Smooth muscle cell of the brain vasculature (primary cell): ENCODE measurements at places on chromosomes 11 and 22.

DNA sequence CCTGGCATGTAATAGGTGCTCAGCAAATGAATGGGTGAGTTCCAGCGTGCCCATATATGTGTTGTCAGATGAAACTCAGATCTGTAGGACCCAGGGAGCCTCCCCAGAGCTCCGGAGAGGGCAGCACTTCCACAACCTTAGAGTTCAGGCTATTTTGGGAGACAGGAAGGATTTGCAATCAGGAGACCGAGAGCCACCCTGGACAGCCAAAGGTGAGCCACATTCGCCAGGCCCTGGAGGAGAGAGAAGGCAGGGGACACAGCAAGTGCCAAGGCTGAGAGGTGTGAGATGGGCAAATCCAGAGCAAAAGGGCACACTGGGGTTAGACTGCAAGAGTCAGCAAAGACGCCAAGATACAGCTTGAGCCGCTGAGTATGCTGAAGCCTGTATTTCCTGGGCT lies 66.4 kb downstream of the CD82 start:
- no peak for DNase-seq

DNA sequence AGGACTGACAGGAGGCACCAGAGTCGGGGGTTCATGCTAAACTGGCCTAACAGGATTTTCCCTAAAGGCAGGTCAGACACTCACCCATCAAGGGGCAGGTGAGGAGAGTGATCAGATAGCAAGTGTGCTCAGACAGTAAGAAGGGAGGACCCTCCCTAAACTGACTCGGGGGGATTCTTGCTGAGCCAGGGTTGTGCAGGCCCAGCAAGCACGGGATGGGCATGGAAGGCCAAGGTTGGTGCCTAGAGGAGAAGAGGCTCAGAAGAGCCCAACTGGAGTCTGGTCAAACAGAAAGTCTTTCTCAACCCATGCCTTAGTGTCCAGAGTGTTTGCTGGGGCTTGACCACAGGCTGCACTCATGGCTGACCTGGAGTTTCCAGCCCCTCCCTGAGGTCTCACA lies 6.2 kb upstream of the APOL1 start:
- DNase-seq: no peak

- no peak for DNase-seq
These were observed 19.3 kb upstream of the MRGPRX2 start for GRCh38 chr11:19079643-19080440.

GRCh38 chr22:49517667-49518185 lies 309.9 kb downstream of the BRD1 start:
- no peak for DNase-seq

DNA sequence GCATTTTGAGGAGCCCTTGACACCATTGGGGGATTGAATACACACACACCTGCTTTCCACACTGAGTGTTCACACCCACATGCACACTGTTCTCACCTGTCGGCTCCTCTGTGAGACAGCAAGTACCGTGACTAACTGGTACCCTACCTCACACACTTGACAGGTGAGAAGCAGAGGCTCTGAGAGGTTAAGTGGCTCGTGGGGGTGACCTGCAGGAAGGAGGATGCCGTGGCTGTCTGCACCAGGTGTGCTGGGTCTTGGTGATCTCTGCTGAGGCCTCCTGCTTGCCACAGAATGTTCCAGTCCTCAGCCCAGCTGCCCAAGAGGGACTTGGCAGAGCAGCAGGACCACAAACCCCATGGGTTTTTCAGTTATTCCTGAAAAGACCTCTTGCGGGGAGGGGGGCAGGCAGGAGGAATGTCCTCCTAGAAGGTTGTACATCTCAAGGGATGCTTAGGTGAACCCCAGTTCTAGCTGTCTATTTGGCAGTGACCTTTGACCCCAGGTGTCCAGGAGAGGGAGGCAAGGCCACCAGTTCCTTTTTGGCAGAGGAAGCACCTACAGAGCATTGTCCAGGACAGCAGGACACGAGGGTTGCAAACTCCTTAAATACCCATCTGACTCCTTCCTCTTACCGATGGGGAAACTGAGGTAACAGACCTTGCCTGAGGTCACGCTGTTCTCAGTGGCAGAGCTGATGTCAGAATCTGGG lies 66.0 kb downstream of the SHISAL1 start:
- DNase-seq: no peak

- DNase-seq: no peak
These were observed 17.1 kb upstream of the NXPE4 start for GRCh38 chr11:114612686-114613085.

DNA sequence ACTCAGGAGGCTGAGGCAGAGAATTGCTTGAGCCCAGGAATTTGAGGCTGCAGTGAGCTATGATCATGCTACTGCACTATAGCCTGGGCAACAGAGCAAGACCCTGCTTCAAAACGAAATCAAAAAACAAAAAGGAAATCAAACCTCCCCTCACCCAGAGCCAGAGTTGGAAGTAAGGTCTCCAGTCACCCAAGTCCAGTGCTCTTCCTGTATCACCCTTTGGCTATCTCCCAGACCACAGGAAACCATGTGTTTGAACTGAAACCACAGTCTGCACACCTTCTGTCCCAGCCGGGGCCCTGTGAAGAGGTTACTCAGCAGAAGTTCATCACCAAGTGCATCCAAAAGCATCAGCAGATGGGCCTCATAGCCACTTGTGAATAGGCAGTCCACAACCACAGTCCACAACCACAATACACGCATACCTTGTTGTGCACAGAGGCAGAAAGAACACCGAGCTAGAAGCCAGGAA lies 4.6 kb downstream of the MYH9 start:
- DNase-seq: no peak

GRCh38 chr22:50299785-50300619 lies 7.4 kb downstream of the PLXNB2 start:
- DNase-seq: no peak

DNA sequence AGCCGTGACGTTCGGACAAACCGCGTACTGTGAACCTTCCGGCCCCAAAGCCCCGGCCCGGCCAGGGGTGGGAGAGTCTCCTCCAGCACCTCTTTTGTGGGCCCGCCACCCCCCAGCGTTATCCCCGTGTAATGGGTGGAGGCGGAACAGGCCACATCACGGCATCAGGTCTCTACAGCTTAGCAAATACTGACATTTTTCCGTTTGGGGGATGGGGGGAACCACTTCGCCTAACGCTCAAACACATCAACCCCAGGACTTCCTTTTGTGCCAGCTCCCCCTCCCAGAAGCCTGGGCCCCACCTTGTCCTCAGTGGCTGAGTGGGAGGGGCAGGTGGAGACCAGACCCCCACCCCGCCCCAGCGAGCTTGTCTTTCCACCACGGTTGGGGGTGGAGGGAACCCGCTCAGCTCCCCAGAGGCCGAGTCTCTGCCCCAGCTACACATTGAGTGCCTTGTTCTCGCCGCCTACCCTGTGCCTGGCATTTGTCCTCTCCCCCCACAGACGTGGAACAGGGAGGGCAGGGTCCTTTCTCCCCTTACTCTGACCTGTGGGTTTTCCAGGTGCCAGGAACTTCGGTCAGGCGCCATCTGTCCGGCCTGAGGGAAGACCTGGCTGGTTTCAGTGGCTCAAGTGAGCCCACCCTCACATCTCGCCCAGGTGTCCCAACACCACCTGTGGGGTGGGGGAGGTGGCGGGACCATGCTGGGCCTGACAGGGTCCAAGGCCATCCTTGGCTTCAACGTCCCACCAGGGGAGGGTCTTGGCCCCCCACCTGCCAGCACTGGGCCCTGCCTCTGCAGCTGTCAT lies 29.6 kb downstream of the SBF1 start:
- no peak for DNase-seq

DNA sequence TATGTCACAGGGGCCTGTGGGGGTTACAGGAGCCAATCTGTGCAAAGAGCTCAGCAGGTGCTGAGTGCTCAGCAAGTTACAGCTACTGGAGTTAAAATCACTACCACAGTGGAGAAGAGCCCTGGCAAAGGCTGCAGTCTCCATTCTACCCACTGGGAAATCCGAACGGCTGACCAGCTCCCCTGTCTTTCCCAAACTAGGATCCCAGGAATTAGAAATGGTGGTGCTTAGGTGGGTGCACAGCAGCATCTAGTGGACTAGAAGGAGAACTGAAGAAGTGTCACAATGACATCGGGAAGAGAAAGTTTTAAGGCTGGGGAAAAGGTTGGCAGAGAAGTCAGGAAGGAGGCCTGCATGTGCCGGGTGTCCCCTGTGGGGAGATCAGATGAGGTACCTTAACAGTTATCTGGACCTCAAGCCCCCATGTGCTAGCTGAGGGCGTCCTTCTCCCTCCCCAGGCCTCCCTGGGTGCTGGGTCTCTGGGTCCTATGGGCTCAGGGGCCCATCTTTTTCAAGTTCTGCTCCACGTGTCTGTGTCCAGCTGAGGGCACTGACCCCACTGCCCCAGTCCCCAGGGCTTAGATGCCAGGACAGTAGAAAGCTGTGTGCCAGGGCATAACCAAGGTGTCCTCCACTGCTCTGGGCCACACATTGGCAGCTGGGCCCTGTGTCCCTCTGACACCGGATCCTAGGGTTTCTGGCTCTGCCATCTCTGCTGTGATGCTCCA lies 1.9 kb downstream of the PIWIL3 start:
- DNase-seq: peak; percentile 9

DNA sequence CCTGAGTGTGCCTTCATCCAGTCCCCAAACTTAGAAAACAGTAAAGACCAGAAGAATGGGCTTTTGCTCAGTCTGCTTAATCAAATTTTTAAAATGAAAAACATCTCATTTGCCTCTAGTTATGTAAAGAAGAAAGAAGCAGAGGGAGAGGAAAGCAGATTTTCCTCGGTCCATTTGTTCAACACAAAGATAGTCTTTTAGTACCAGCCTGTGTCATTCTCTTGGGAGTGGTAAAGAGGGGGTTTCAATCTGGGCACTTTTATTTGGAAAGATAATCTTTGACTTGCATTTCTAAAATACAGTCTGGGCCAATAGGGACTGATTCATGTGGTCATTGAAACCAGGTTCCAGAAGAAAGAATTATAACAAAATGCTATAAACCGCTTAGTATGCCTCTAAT lies 29.5 kb downstream of the KREMEN1 start:
- DNase-seq: no peak

GRCh38 chr11:69437001-69437875 lies 44.2 kb upstream of the LINC01488 start:
- no peak for DNase-seq

GRCh38 chr11:126357055-126357962 lies 1.8 kb downstream of the ST3GAL4 start:
- no peak for DNase-seq

DNA sequence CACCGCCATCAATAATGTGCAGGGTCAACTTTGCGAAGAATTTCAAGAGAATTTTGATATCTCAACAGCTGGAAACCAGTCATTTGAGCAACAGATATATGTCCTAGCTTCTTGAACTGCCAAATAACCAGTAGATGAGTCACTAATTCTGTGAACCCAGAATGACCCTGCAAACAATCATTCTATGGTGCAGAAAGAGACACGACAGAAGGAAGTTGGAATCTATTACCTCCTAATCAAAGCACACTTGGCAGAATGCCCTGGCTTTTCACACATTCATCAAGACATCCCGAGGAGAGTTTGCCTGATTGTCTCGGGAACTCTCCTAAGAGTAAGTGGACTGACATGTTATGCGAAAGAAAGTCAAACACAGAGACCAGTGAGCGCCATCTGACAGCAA lies 621.1 kb downstream of the OPCML start:
- no peak for DNase-seq

GRCh38 chr11:83779876-83780275 lies 493.7 kb upstream of the CCDC90B start:
- DNase-seq: no peak

- no peak for DNase-seq
These were observed 186.1 kb downstream of the TBC1D22A start for GRCh38 chr22:46948411-46949144.

DNA sequence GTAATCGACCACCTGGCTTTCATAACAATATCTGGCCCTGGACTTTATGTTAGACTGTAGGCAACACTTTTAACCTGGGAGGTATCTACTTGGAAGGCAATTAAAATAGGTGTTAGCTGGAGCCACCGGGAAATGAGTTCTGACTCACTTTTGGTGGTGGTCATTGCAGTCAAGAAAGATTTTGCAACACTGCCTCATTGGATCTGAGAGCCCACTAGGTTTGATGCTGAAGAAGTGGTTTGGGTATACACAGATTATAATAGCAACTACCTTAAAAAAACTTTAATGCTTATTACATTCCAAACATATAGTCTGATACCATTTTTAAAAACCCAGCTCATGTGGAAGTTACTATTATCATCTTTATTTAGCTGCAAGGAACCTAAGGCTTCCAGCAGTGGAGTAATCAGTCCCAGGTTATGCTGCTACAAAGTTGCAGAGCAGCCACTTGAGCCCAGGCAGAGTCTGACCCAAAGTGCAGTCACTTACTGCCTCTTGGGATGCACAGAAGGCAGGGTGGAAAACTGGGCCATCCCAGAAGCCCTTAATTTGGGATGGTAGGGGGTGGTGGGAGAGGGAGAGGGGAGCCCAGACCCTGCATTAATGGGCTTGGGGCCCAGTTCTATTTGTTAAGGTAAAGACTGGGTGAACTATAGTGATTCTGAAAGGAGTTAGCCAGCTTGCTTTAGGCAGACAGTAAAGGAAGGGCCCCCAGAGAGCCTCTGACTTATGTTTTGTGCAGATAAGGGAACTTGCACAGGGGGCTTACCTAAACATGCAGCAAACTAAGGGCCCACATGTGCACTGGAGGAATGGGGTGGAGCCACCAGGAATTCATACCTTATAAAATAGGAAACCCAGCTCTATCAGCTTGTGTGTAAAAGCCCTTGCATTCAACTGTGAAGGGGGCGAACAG lies 149.4 kb downstream of the SNX19 start:
- DNase-seq: no peak

DNA sequence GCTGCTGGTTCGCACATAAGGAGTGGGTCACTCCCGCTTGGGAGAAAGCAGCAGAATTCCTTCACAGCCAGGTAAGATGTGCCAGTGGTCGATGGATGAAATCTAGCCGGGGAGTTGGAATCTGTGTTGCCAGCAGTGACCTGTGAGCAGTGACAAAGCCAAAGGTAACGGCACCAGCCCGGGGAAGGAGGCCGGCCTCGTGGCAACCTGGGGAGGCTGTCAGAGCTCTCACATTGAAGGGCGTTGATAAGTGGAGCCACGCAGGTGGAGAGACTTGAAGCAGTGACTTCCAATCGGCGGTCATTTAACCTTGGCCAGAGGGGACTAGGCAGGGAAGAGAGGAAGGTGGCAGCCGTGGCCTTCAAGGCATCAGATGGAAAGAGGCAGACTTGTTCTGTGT lies 58.8 kb downstream of the ARHGAP8 start:
- DNase-seq: no peak

DNA sequence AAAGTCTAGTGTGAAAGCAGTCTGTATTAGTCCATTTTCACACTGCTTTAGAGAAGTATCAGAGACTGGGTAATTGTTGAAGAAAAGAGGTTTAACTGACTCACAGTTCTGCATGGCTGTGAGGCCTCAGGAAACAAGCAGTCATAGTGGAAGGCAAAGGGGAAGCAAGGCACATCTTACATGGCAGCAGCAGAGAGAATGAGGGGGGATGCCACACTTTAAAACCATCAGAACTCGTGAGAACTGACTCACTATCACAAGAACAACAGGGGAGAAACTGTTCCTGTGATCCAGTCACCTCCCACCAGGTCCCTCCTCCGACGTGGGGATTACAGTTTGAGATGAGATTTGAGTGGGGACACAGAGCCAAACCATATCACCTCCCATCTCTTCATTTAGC lies 13.8 kb upstream of the TUBA8 start:
- no peak for DNase-seq
